ENCODE measurements at places on chromosomes 6 and 20.

- no peak for DNase-seq
These were observed 18.0 kb upstream of the PREX1 start for GRCh38 chr20:48845721-48846306.

DNA sequence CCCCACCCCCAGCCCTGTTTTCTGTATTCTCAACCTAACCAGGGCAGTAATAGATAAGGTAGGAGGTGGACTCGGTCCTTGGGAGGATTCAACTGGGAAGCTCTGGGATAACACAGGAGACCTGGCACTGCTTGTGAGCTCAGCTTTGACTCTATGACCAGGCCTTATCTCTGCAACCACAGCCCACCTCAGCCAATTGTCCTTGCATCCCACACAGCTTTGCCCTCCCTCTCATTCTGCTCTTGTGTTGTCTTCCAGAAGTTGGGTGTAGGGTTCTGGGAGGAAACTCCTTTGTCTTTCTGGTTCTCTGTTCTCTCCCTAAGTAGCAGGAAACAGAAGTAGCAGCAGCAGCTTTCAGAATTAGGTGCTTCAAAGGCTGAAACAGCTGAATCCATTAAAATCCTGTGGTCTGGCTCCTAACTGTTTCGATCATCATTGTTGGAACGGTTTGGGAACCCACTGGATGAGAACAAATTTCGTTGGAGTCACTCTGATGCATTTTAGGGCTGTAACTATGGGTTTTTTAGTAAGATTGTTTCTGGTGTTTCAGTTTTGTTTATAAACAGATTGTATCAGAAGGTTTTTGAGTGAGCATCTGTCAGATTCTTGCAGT lies 32.4 kb upstream of the SNX9 start:
- DNase-seq, result no peak

- DNase-seq, result no peak
These were observed 40.2 kb downstream of the PKIB start for GRCh38 chr6:122650403-122650802.

GRCh38 chr6:38572186-38572813 lies 67.4 kb downstream of the BTBD9 start:
- peak; percentile 61 for DNase-seq

GRCh38 chr20:58130156-58130555 lies 98.3 kb downstream of the ANKRD60 start:
- no peak for DNase-seq

DNA sequence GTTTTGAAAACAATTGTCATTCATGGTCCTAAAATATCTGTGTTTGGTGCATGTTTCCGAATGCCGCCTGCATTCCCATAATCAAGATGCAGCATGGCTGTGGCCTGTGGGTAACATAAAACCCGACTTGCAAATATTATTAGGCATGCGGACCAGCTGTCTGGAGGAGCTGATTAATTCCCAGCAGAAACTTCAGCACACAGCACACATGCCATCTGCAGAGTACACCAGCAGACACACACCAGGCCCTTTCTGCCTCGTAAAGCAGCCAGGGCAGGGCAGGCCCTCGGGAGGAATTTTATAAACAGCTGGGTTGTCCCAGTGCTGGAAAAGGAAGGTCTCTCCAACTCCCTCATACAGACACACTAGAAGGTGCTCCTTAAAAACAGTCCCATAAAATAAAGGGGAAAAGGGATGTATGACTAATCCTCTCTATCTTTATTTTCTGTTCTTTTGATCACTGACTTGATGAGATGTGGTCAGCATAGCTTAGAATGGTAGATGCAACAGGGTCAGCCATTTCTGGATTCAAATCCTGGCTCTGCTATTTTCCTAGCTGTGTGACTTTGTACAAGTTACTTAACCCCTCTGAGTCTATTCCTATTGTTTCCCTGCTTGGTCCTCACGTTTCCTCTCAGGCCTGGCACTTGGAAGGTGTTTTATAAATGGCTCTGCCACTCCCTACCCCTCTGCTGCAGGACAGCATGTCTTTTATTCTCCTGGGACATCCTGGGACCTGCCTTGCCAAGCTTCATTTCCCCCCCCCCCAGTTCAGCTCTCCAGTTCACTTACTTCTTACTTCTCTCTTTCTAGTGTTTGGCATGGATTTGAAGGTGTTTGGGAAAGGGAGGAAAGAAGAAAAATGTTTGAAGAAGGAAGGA lies 85.9 kb upstream of the TRAF3IP2 start:
- no peak for DNase-seq

GRCh38 chr6:164359441-164359840 lies 944.9 kb downstream of the QKI start:
- no peak for DNase-seq

GRCh38 chr6:2166717-2167116 lies 78.7 kb downstream of the GMDS start:
- DNase-seq, result no peak

DNA sequence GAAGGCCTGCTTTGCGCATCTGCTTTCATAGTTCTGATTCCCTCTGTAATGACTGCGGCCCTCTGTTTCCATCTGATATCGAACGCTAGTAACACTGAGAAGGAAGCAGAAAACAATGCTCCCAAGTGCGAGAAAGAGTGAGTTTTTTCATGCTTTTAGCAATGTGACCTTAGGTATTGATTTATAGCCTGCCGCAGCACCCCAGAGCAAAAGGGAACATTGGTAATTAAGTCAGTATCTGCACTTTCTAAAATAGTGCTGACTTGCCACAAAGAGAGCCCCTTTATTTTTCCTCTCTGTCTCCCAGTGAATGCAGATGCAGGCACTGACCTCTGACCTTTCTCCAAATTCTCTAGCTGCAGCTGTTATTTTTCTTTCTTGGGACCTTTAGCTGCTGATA lies 129.8 kb downstream of the HDGFL1 start:
- no peak for DNase-seq

- DNase-seq, result no peak
These were observed 90.9 kb downstream of the CAP2 start for GRCh38 chr6:17484201-17484849.
